Regular cardiac myocyte (primary cell): ENCODE measurements at places on chromosomes 4 and X. TPM values are rescaled to one million over a fixed set of nuclear protein-coding genes. Genes with fewer than 3 reads are reported as not detected.

TMPRSS11A gene
- not detected in 2 replicates for total RNA-seq

HDAC6 gene
- total RNA-seq, result 21.7 and 34.1 TPM in 2 replicates

JAKMIP1 gene
- not detected in 2 replicates for total RNA-seq

LRAT gene
- not detected in 2 replicates for total RNA-seq

PRRG3 gene
- total RNA-seq, result not detected in 2 replicates

CNGA1 gene
- 0.38 and 0.56 TPM in 2 replicates for total RNA-seq

FNIP2 gene
- total RNA-seq, result 15.0 and 37.5 TPM in 2 replicates

SEPTIN6 gene
- 13.0 and 17.5 TPM in 2 replicates for total RNA-seq

PCDH18 gene
- 47.0 and 67.9 TPM in 2 replicates for total RNA-seq

PJA1 gene
- 36.0 and 36.6 TPM in 2 replicates for total RNA-seq

GYPE gene
- total RNA-seq, result 0.56 and 1.5 TPM in 2 replicates

TAF7L gene
- total RNA-seq, result 0.38 and 1.1 TPM in 2 replicates

RPS6KA3 gene
- 41.2 and 52.5 TPM in 2 replicates for total RNA-seq

CXCL3 gene
- 5.4 and 10.7 TPM in 2 replicates for total RNA-seq

MAGEA2 gene
- total RNA-seq, result not detected in 2 replicates

LPAR4 gene
- total RNA-seq, result under 0.01 and 0.19 TPM in 2 replicates

GUCY1B1 gene
- 1.7 and 3.1 TPM in 2 replicates for total RNA-seq

DCAF12L1 gene
- under 0.01 TPM in 1 of 2 replicates, not detected in the other for total RNA-seq

TNMD gene
- total RNA-seq, result not detected in 2 replicates

GATA1 gene
- total RNA-seq, result not detected in 2 replicates

NPFFR2 gene
- total RNA-seq, result not detected in 2 replicates

GAGE10 gene
- total RNA-seq, result not detected in 2 replicates

MAGEB6 gene
- not detected in 2 replicates for total RNA-seq

MFAP3L gene
- 16.3 and 19.4 TPM in 2 replicates for total RNA-seq

POU3F4 gene
- not detected in 2 replicates for total RNA-seq

PRKX gene
- 14.2 and 17.2 TPM in 2 replicates for total RNA-seq

ZNF185 gene
- 4.2 and 29.5 TPM in 2 replicates for total RNA-seq

SOX3 gene
- total RNA-seq, result not detected in 2 replicates

S100G gene
- total RNA-seq, result not detected in 2 replicates

TREX2 gene
- 2.8 and 4.4 TPM in 2 replicates for total RNA-seq

PNMA6A gene
- total RNA-seq, result 0.38 and 2.8 TPM in 2 replicates

GABRG1 gene
- not detected in 2 replicates for total RNA-seq

CFP gene
- total RNA-seq, result under 0.01 and 0.19 TPM in 2 replicates

DDIT4L gene
- total RNA-seq, result 4.6 and 6.2 TPM in 2 replicates

ADAMTS3 gene
- 2.7 and 5.4 TPM in 2 replicates for total RNA-seq

GPRASP3 gene
- total RNA-seq, result 5.0 and 5.9 TPM in 2 replicates

TMEM144 gene
- total RNA-seq, result 5.2 and 9.9 TPM in 2 replicates

ARR3 gene
- not detected in 2 replicates for total RNA-seq

RASL11B gene
- total RNA-seq, result 0.19 and 0.28 TPM in 2 replicates

TLR6 gene
- 2.3 and 2.5 TPM in 2 replicates for total RNA-seq

PPM1K gene
- 17.3 and 27.1 TPM in 2 replicates for total RNA-seq

TMEM35A gene
- 5.1 and 8.2 TPM in 2 replicates for total RNA-seq

ARMCX1 gene
- total RNA-seq, result 45.4 and 63.1 TPM in 2 replicates

COL25A1 gene
- 0.19 and 2.0 TPM in 2 replicates for total RNA-seq

ARHGAP4 gene
- total RNA-seq, result 0.38 and 0.85 TPM in 2 replicates

IL21 gene
- not detected in 2 replicates for total RNA-seq
